ENCODE measurements at places on chromosomes 4 and X. TPM values are rescaled to one million over a fixed set of nuclear protein-coding genes. Genes with fewer than 3 reads are reported as not detected.
A peak's percentile ranks its signal among the peaks of the same experiment; 100 is the strongest.

DNA sequence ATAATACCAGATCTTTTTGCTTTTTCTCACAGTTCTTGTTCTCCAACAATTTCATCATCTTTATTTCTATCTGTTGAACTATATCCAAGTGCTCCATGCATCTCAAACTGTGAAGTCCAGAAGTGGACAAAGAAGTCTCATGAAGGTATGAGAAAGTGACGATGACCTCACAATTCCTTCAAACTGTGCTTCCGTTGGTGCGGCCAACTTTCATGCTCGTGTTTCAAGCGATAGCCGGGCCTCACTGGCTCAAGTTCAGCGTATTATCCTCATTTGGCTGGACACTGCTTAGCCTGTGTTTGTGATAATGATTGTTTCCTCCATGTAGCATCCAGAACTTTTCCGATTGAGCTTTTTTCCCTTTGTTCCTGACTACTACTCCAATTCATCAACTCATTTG lies 143.1 kb downstream of the PALLD start:
- no peak overlapping the region for H3K4me3 ChIP-seq
- H3K27me3 ChIP-seq: no peaks in the 10 kb centered on the region
- H3K27ac ChIP-seq: no peak overlapping the region
- H3K4me1 ChIP-seq: no peaks in the 10 kb centered on the region
- no peaks in the 10 kb centered on the region for H3K36me3 ChIP-seq

GRCh38 chr4:125369098-125369497 lies 54.3 kb downstream of the FAT4 start:
- no peaks in the 10 kb centered on the region for H3K4me1 ChIP-seq
- peak overlapping the region; percentile 35 for H3K4me3 ChIP-seq
- H3K36me3 ChIP-seq: no peaks in the 10 kb centered on the region
- H3K27ac ChIP-seq: peak overlapping the region; percentile 65
- no peaks in the 10 kb centered on the region for H3K27me3 ChIP-seq
- no peak for DNase-seq

DNA sequence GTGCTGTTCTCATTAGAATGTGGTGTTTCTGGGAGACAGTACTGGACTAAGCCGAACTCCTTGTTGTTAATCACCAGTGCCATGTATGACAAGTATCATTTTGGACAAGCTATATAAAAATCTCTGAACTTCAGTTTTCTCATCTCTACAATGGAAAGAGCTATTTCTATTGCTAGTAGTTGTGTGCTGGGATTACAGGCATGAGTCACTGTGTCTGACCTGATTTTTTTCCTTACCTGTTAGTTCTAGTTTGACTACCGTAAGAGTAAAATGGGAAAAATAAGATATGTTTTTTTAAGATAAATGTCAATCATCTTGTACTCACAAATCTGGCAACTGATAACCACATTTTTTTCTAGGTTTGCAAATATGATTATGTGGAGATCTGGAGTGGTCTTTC lies 192.3 kb downstream of the TLL1 start:
- no peak overlapping the region for H3K27ac ChIP-seq
- DNase-seq: no peak
- no peaks in the 10 kb centered on the region for H3K4me1 ChIP-seq

DNA sequence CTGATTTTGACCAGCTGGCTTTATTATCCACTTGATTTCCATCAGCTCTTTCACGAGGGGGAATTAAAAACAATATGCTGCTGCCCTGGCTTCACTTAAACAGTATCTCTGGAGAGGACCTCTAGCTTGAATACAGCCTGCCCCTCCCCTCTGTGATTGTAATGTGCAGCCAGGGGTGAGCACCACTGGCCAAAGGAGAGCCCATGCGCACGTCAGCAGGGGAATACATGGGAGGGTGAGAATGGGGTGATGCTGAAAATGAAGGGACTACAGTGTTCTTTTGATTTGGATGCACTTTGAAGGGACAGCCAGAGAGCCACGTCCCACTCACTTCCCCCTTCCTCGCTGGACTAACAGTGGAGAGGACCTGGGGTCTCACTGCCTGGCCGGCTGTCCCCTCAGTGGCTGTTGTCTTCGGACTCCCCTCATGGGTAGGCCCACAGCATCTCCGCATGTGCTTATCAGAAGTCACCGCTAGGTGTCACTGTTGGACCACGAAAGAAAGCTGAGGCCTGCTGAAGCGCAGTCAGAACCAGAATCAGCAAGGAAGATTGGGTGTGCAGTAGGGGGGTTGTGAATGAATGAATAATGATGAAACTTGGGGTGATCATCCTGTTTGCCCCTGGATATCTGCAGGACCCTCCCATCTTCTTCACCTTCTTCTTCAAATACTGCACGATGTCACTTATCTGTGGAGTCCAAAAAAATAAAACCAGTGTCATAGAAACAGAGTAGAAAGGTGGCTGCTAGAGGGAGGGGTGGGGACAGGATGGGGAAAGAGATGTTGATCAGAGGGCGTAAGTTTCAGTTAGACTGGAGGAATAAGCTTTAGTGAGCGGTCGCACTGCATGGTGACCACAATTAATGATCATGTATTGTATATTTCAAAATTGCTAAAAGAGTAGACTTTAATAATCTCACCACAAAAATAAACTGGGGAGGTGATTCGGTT lies 32.8 kb downstream of the CLCN4 start:
- H3K27ac ChIP-seq: peak overlapping the region; percentile 10
- no peaks in the 10 kb centered on the region for H3K27me3 ChIP-seq
- H3K4me3 ChIP-seq: no peak overlapping the region
- no peaks in the 10 kb centered on the region for H3K4me1 ChIP-seq
- H3K36me3 ChIP-seq: no peaks in the 10 kb centered on the region

GRCh38 chr4:150131581-150132228 lies 53.5 kb downstream of the DCLK2 start:
- H3K36me3 ChIP-seq: no peaks in the 10 kb centered on the region
- H3K4me3 ChIP-seq: no peak overlapping the region
- no peaks in the 10 kb centered on the region for H3K27me3 ChIP-seq
- no peak for DNase-seq

Gene PRR32
- not detected for total RNA-seq

Gene SMIM10L2A
- total RNA-seq: 0.18 TPM

DNA sequence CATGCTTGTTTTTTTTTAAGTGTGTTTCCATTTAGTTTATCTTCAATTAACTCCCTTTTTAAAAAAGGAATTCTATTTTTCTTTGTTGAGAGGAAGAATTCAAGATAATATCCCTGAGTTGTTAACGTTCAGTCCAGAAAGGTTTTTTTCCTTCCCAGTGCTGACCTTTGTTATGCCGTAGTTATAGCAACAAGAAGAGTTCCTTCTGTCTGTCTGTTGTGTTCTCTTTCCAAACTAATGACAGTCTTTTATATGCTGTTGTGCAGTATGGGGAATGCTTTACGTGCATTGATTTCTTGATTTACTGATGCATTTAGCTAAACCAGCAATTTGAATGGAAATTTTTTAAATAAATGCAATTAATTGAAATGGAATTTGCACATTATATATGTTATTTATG lies 6.6 kb upstream of the CXXC4 start:
- DNase-seq: no peak
- H3K4me3 ChIP-seq: no peak overlapping the region
- H3K4me1 ChIP-seq: no peaks in the 10 kb centered on the region
- no peak overlapping the region for H3K27ac ChIP-seq
- H3K27me3 ChIP-seq: no peaks in the 10 kb centered on the region
- H3K36me3 ChIP-seq: no peaks in the 10 kb centered on the region

DNA sequence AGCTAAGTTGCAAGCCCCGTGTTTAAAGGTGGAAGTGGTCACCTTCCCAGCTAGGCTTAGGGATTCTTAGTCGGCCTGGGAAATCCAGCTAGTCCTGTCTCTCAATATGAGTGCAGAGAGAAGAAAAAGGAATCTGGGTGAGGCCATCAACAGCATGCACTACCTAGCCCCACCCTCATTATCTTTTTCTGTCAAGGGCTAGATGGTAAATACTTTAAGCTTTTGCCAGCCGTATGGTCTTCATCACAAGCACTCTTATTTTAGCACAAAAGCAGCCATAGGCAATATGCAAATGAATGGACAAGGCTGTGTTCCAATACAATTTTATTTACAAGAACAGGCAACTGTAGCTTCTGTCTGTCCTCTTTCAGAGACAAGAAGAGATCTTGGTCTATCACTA lies 282.9 kb downstream of the ZNF674 start:
- no peaks in the 10 kb centered on the region for H3K27me3 ChIP-seq
- no peak for DNase-seq
- no peak overlapping the region for H3K27ac ChIP-seq
- no peaks in the 10 kb centered on the region for H3K4me1 ChIP-seq
- H3K36me3 ChIP-seq: no peaks in the 10 kb centered on the region

DNA sequence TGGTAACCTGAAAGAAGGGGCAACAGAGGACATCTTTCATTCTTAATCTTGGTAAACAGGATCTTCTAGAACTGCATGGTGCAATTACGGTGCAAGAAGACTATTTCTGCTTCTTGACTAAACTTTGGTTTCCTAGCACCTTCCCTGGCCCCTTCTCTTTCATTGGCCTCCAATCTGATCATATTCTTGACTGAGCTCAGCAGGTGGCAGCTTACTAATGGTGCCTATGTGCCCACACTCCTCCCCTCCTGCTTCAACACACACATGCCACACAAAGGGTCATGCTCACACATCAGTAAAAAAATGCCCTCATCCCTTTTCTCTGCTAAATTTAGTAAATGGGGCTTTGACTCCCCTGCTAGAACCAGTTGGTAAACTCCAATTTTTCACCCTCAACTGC lies 400.5 kb upstream of the MAOA start:
- H3K4me3 ChIP-seq: no peak overlapping the region
- no peaks in the 10 kb centered on the region for H3K4me1 ChIP-seq
- H3K27ac ChIP-seq: no peak overlapping the region
- H3K27me3 ChIP-seq: no peaks in the 10 kb centered on the region

DNA sequence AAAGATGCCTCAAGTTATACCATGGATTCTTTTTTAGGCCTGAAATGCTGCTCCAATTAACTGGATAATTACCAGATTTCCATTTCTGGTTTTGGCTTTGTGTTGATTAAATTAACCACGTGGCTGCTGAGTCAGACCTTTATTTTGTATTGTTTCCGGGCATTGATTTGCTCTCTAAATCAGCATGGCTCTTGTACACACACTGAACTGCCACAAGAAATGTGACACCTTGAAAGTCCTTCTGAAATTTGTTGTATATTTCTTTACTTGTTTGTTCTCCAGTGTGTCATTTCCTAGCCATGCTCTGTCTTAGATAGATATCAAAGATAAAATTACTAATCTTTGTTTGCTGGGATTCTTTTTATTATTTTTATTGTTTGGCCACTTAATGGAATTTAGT lies 11.7 kb downstream of the MTTP start:
- H3K4me1 ChIP-seq: peaks cover 28% of the 10 kb centered on the region
- H3K4me3 ChIP-seq: no peak overlapping the region
- DNase-seq: no peak
- no peak overlapping the region for H3K27ac ChIP-seq
- no peaks in the 10 kb centered on the region for H3K36me3 ChIP-seq
- no peaks in the 10 kb centered on the region for H3K27me3 ChIP-seq

Gene ARX
- total RNA-seq: not detected

- no peak overlapping the region for H3K27ac ChIP-seq
- H3K27me3 ChIP-seq: no peaks in the 10 kb centered on the region
- H3K4me3 ChIP-seq: no peak overlapping the region
- no peak for DNase-seq
- H3K36me3 ChIP-seq: no peaks in the 10 kb centered on the region
- H3K4me1 ChIP-seq: no peaks in the 10 kb centered on the region
Measured at GRCh38 chr4:34362654-34363053, 1881.7 kb downstream of the ARAP2 start.

DNA sequence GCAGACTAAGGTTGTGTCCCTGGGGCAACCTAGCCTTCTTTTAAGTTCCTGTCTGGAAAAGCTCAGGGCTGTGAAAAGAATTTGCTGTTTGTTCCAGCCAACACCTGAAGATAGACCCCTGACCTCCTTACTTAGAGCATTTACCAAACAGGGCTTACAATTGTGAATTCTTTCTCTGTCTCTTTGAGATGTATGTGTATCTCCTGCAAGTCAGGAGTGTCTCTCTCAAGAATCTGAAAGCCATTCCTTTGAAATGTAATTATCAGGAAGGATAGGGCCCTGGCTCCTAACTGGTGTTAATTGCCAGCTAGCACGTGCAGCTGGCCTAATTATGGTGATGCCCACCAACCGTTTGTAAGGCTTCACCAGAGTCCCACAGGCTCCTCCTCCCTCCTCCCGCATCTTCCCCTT lies 18.2 kb downstream of the CCNG2 start:
- no peaks in the 10 kb centered on the region for H3K27me3 ChIP-seq
- H3K4me3 ChIP-seq: no peak overlapping the region
- H3K27ac ChIP-seq: no peak overlapping the region
- no peaks in the 10 kb centered on the region for H3K4me1 ChIP-seq

Gene ZCCHC18
- 0.27 TPM for total RNA-seq

Gene C4orf33
- total RNA-seq: 9.0 TPM

DNA sequence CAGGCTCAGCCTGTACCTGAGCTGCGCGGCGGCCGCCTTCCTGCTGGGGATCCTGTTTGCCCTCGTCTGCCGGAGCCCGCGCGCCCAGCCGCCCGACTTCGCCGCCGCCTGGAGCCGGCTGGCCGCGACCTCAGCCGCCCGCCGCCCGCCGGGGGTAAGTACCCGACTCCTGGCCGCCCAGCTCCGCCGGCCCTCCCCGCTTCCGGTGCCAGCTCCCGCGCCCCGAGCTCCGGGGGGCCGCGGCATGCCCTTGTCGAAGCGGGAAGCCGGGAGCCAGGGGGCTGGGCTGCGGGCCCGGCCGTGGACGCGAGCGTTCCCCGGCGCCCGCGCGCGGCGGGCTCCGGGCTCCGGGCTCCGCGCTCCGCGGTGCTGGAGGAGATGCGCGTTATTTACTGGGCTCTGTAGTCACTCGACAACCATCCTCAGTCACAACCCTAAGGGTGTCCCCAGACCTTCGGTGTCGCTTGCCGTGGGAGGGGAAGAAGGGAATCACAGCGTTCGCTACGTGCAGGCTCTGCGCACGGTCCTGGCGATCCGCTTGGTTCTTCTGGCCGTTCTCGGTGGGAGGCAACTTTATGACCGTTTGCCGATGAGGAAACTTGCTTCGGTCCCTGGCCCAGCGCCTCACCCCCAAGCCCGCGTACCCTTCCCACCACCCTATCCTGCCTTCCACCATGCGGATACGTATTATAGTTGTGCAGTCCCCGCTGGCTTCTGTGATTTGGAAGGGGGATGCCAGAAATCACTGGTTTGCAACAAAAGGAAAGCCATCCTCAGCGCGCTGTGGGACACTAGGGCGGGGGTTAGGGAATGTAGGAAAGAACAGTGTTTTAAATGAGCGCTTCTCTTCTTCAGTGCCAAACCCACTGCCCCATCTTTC lies 944 bp downstream of the SNX25 start:
- peak overlapping the region; percentile 61 for H3K4me3 ChIP-seq
- DNase-seq: peak; percentile 54
- H3K27me3 ChIP-seq: no peaks in the 10 kb centered on the region
- H3K4me1 ChIP-seq: no peaks in the 10 kb centered on the region
- peak overlapping the region; percentile 83 for H3K27ac ChIP-seq

GRCh38 chr4:90825849-90826248 lies 698.7 kb downstream of the CCSER1 start:
- H3K27ac ChIP-seq: no peak overlapping the region
- no peak overlapping the region for H3K4me3 ChIP-seq
- H3K36me3 ChIP-seq: no peaks in the 10 kb centered on the region
- H3K4me1 ChIP-seq: no peaks in the 10 kb centered on the region
- H3K27me3 ChIP-seq: no peaks in the 10 kb centered on the region

Gene PAGE5
- total RNA-seq: 0.46 TPM

- H3K27ac ChIP-seq: no peak overlapping the region
- H3K36me3 ChIP-seq: no peaks in the 10 kb centered on the region
- no peaks in the 10 kb centered on the region for H3K4me1 ChIP-seq
- no peak overlapping the region for H3K4me3 ChIP-seq
Measured at GRCh38 chrX:118499295-118499694, 3.7 kb downstream of the DOCK11 start.
